NCI-H69 (cell line): ENCODE measurements at places on chromosomes 11 and 22.

DNA sequence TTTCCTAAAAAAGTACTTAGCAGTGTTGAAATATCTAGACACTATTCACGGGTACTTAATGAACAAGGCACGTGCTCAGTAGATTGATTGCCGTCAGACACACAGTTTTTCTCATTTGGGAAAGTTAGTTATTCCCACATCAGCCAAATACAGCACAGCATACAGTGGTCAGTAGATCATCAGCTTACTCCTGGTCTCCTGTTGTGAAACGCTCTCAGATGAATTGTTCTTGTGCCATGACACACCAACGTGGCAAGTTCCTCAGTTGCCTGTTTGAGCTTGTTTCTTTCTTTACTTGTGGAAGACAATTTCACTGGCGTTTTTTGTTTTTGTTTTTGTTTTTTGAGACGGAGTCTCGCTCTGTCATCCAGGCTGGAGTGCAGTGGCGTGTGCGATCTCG lies 8.6 kb downstream of the TAB1 start:
- no peak for DNase-seq

- peak; percentile 93 for DNase-seq
These were observed 1.9 kb downstream of the TIRAP start for GRCh38 chr11:126284829-126285228.

- DNase-seq: no peak
These were observed 1.7 kb upstream of the CD81 start for GRCh38 chr11:2375341-2375853.

DNA sequence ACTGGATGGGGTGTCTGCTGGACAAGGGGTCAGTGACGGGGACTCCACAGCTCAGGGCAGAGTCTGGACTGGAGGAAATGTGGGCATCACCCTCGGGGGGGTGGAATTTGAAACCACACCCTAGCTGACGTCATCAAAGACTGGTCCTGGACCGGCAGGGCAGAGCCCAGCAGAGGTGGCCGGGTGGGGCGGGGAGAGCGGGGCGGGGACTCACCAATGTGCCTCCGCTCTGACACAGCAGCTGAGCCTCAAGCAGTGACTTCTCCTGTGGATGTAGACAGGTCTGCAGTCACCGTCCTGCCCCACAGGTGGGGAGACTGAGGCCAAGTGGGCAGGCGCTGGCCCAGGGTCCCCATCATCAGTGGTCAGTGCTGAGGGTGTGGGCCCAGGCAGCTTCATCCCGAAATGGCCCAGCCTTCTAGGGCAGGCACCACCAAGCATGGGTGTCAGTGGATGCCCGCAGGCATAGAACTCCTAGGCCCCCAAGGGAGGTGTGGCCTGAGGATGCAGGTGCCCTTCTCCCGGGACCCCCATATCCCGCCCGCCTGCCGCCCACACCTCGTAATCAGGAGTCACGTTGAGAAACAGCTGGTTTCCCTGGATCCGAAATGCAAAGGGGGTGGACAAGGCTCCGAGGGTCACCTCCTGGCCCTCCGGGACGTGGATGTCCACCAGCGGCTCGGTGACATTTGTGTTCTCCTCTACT lies 603 bp downstream of the CDHR5 start:
- DNase-seq: no peak

DNA sequence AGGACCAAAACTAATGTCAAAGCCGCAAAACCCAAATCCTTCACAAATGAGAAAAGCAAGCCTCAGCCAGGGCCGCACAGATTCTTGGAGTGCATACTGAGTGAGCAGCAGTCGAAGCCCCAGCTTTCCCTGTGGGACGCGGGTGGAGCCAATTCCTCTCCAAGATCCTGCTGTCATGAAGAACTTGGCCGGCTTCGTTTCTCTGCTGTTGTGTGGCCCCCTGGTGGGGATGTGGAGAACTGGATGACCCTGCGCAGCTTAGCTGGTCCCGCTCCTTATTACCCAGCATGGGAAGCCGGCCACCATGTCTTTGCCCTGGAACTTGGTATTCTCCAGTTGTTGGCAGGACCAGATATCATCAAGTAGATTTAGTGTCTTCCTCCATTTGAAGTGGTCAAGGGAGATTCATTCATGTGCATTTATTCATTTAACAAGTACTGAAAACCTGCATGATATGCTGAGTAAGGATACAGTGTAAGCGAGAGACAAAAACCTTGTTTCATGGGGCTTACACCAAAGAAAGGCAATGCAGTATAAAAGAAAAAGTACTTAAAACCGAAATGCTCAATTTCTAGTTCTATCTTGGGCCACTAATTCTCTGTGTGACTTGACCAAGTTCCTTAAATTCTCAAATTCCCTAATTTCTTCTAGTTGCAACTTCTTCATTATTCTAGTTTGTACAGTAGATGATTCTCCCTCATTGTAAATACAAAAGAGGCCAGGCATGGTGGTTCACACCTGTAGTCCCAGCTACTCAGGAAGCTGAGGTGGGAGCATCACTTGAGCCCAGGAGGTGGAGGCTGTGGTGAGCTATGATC lies 56.7 kb upstream of the CRTAM start:
- peak; percentile 86 for DNase-seq

GRCh38 chr22:25564979-25565677 lies 653 bp downstream of the GRK3 start:
- DNase-seq: peak; percentile 74

GRCh38 chr11:22808571-22809197 lies 20.9 kb downstream of the SVIP start:
- DNase-seq: no peak

DNA sequence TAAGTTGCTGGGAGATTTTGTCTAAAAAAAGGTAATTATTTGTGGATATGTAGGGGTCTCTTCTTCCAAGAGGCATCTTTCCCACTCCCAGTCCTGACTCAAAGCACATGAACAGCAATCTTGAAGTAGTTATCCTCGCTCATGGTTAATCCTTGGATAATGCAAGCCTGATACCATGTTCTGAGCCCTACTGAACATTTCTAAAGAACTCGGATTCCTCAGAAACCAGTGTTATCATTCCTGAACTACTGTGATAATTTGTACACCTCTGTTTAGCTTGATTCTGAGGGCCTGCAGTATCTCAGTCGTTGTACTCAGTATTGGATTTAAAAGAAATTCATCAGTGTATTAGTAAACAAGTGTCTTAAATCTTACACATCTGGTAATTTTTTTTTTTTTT lies 22.3 kb upstream of the RCE1 start:
- no peak for DNase-seq

GRCh38 chr11:96111308-96111707 lies 187.4 kb upstream of the MTMR2 start:
- peak; percentile 72 for DNase-seq

DNA sequence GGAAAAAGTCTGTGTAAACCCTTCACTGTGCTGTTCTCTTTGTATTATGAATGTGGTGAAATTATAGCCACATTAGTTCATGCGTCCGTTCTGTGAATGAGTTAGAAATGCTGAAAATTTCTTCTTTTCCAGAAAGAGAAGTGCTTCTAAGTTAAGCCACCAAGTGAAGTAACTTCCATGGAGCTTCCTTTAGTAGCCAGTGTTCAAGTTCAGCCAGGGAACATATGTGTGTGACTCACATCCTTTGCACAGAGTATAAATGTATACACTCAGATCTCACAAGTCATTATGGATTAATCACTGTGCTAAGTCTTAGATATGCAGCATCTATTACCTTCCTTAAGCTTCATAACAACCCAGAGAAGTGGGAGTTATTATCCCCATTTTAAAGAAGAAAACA lies 3.1 kb upstream of the MMP8 start:
- no peak for DNase-seq

- no peak for DNase-seq
These were observed 20.2 kb downstream of the MMP27 start for GRCh38 chr11:102685338-102685737.

GRCh38 chr22:33923660-33924246 lies 3.5 kb upstream of the LARGE1 start:
- DNase-seq: peak; percentile 52

DNA sequence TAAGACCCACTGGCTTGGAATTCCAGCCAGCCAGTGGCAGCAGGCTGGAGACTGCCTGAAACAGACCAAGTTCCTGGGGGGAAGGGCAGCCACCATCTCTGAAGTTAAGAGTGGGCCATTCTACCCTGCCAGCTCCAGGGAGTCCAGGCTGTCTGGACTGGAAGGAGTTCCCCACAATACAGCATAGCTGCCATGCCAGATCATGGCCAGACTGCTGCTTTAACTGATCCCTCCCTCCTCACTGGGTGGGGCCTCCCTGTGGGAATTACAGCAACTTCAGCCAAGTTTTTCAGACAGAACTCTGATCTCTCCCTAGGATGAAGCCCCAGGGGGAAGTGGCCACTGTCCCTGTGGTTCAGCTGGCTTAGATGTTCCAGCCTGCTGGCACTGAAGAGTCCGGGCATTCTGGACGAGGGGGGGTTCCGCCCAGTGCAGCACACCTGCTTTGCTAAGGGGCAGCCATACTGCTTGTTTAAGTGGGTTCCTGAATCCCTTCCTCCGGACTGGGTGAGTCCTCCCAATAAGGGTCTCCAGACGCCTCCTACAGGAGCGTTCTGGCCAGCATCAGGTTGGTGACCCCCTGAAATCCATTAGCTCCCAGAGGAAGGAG lies 455.4 kb downstream of the DLG2 start:
- no peak for DNase-seq

GRCh38 chr22:48710410-48710809 lies 1117.3 kb downstream of the BRD1 start:
- DNase-seq: no peak

GRCh38 chr22:35971456-35972119 lies 57.0 kb downstream of the RBFOX2 start:
- DNase-seq: peak; percentile 63

DNA sequence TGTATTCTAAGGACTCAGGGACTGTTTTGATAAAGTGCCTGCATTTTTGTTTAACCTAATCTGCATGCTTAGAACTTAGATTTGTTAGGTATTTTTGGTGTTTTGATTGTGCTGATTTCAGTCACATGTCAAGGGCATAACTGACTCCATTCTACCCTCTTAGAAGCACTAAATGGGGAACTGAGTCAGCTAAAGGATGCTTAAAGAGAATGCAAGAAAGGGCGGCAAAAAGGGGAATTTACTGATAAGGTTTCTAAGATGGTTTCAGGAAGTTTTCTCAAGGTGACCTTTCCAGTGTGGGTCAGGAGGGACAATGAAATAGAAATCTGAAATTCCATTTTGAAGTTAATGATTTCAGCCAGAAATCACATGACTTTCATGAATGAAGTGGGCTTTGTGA lies 43.0 kb downstream of the MMP20 start:
- no peak for DNase-seq

DNA sequence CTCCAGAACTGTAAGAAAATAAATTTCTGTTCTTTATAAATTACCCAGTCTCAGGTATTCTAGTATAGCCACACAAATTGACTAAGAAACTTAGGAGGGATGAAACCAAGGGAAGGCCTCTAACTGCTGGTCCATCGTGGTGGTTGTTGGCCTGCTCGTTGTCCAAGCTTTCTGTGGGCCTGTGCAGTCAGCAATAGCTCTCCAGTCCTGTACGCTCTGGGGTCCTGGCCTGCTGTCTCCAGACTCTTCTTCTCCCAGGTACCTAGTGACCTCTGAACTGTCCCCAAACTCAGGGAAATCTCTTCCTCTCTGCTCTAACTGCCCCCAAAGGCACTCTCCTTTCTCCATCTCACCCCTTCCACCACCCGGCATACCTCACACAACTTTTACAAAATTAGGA lies 5.7 kb upstream of the VSIG10L2 start:
- no peak for DNase-seq

GRCh38 chr11:123047266-123047946 lies 14.5 kb downstream of the HSPA8 start:
- DNase-seq: no peak

- no peak for DNase-seq
These were observed 120.9 kb upstream of the ZC3H12C start for GRCh38 chr11:109972181-109972715.

- DNase-seq: no peak
These were observed 10.2 kb downstream of the SMTN start for GRCh38 chr22:31091106-31091975.

GRCh38 chr11:10287766-10288715 lies 6.0 kb downstream of the SBF2 start:
- DNase-seq: no peak

DNA sequence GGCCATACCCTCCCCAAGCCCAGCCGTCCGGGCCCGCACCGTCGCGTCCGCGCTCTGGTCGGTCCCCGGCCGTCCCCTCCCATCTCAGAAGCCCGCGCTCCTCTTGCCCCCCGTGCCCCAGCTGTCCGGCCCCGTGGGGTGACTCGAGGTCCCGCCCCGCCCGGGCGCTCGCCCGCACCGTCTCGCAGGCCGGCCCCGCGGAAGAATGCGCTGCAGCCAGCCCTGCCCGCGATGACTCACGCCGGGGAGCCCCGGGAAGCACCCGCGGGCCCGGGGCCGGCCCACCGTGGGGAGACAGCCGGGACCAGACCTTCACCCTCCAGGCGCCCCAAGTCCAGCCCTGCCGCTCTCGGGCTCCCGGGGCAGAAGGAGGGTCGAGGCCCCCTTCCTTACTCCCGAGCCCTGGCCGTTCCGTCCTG lies 320 bp upstream of the PHLDA2 start:
- DNase-seq: peak; percentile 60

- peak; percentile 45 for DNase-seq
These were observed 55.0 kb downstream of the MICAL2 start for GRCh38 chr11:12165237-12165875.

DNA sequence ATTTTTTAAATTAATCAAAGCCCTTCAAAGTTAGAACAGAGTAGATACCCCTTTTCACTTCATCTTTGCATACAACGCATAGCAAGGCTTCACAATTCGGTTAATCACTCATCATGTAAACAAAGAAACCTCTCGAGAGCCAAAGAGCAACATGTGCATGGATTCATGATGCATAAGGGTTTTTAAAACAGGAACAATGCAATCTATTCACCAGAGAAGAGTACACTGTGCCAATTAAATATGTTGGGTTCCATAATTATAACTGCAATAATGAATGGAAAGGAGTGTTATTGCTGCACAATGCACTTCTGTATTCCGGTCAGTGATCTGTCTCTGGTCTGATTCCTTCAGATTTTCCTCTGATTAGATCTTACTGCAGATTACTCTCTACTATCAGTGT lies 45.3 kb downstream of the CADM1 start:
- DNase-seq: peak; percentile 73

- DNase-seq: peak; percentile 93
These were observed 1.7 kb upstream of the RTN4RL2 start for GRCh38 chr11:57458410-57459163.

- DNase-seq: peak; percentile 20
These were observed 24.8 kb downstream of the UVRAG start for GRCh38 chr11:75839851-75840250.

- DNase-seq: no peak
These were observed 1.4 kb upstream of the BPIFC start for GRCh38 chr22:32465661-32466060.

DNA sequence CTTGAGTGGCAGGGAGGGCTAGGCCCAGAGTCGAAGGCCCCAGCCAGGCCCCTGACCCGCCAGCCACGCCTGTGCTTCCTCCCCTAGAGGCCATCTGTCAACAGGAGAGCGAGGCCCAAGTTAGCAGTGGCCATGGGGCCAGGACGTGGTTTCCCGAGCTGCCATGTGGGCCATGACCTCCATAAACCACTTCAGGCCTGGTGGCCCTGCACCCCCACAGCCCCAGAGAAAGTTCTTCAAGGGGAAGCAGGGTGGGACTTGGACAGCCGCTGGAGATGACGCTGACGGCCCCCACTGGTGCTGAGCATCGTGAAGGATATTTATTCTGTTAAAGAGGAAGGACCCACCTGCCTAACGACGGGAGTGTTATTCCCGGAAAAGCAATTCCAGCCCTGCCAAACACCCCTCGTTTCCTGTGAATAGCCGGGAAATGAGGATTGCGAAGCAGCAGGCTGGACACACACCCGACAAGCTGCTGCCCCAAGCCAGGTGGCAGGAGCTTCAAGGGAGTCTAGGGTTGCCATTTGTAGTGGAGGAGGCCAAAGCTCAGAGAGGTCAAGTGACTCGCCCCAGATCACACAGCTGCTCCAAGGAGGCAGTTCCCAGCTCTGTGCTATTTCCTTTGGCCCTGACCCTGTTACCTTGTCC lies 12.8 kb downstream of the PRR5 start:
- DNase-seq: no peak
